Germinal center (tissue), 1 donor: ENCODE measurements at places on chromosomes 1 and 21.

DNA sequence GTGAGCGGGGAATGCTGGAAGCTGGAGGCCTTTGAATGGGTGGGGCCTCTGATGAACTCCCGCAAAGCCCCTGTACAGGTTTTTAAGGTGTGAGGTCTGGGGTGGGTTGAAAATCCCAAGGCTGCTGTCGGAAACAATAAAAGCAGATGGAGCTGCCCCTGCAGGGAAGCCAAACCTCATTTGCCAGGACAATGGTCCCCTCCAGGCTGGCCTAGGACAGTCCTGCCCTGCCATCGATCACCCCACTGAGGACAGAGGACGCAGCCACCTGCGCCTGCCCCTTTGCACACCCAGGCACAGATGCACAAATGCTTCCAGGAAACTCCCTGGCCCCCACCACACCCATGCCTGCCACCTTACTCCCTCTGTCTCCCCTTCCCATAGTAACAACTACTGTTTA is 4.4 kb downstream of the DRAXIN start:
- no peak for DNase-seq

- no peak for DNase-seq
These were observed 41.2 kb upstream of the CR1L start for GRCh38 chr1:207603777-207604176.

DNA sequence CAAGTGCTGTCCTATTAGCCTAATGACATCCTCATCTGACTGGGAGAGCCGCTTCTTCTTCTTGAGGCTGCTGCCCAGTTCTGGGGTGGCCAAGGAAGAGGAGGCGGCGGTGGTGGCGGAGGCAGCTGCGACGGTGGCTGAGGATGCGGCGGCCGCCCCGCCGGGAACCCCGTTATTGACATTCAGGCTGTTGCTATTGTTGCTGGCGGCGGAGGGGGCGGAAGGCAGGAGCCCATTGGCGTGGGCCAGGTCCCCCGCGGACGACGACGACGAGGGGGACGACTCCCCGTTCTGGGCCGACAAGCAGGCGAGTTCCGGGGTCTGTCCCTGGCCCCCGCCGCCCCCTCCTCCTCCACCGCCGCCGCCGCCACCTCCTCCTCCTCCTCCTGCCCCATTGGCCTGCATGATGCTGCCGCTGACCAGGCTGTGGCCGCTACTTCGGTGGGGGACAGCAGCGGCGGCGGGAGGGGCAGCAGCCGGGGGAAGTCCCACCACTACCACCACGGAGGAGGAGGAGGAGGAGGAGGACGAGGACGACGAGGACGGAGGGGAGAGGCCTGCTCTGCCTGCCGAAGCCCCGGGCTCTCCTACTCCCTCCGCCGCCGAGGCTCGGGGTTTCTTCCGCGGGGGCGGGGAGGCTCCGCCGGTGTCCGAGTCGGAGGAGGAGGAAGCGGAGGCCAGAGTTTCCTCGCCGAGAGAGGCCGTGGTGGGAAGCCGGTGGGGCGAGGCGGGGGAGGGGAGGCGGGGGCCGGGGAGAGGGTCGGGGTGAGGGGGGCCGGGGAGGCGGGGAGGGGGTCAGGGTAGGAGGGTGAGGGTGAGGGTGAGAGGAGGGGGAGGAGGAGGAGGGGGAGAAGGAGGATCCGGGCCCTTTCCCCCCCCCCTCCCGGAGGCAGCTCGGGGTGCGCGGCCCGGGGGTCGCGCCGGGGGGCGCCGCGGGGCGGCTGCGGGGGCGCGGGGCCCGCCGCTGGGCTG is 610 bp downstream of the WDR26 start:
- DNase-seq: peak; percentile 44

GRCh38 chr1:27618341-27619082 is 14.6 kb upstream of the AHDC1 start:
- no peak for DNase-seq

DNA sequence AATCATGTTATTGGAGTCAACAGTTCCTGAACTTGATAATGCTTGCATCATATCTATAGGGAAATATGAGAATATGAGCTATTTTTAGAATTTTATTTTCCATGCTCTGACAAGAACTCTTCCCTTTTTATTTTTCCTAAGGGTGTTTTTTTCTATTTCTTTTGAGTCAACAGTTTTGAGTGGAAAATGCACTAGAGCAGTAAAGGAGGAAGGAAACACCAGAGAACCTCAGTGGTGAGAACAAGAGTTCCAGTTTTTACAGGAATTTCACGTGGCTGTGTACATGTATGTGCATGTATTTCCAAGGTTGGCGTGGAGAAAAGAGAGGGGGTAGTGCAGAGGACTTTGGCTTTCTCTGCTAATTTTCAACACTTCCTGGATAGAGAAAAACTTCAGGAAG is 63.6 kb upstream of the TNFSF18 start:
- no peak for DNase-seq

GRCh38 chr1:108639899-108640560 is 20.9 kb downstream of the HENMT1 start:
- DNase-seq: no peak

DNA sequence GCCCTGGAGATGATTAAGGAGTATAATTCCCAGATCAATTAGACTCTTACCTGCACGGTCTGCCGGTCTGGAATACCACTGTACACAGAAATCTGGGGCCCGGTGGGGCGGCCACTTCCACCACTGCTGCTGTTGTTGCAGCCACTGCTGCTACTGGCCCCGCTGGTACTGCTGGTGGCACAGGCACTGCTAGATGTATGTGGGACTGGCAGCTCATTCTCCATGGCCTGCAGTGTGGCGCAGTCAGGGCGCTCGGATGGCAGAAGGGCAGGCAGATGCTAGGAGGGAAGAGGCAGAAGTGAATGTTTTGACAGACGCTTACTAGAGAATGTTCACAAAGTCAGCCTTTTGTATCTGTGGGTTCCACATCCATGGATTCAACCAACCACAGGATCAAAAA is 54.4 kb upstream of the A3GALT2 start:
- no peak for DNase-seq

GRCh38 chr1:86110451-86111129 is 46.0 kb downstream of the COL24A1 start:
- no peak for DNase-seq

- no peak for DNase-seq
These were observed 70.1 kb downstream of the PCBP3 start for GRCh38 chr21:45713613-45714012.

DNA sequence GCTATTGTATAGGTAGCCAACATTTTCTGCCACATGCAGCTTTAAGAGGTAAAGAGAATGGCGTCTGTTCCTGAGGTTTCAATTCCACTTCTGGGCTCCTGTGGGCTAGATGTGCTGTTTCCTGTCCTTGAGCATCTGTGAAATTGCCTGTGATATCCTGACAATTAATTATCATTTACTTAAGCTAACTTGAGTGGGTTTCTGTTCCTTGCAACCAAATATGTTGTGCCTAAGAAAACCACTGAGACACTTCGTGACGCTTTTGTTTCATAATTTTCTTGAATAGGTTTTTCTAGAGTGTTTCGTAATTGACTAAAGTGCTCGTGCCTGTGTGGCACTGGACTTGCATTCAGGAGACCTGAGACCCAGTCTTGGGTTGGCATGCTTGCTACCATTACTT is 127.3 kb upstream of the POU3F1 start:
- DNase-seq: peak; percentile 39

DNA sequence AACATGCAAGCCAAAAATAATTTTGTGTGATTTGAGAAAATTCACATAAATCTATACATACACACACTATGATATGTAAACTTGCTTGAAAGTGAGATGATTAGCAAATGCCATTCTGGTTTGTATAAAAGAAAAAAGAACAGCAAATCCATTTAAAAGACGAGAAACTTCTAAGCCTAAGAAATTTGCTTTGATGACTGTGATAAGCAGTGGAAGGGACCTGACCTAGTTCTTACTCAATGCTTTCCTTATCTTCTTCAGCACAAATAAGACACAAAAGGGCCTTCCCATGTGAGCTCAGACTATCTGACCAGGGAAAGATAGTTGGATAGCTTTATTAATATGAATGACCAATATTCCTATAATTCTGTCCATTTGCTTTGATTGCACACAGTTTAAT is 25.3 kb upstream of the NMNAT2 start:
- no peak for DNase-seq

GRCh38 chr1:85330214-85330631 is 53.8 kb upstream of the BCL10 start:
- DNase-seq: no peak

DNA sequence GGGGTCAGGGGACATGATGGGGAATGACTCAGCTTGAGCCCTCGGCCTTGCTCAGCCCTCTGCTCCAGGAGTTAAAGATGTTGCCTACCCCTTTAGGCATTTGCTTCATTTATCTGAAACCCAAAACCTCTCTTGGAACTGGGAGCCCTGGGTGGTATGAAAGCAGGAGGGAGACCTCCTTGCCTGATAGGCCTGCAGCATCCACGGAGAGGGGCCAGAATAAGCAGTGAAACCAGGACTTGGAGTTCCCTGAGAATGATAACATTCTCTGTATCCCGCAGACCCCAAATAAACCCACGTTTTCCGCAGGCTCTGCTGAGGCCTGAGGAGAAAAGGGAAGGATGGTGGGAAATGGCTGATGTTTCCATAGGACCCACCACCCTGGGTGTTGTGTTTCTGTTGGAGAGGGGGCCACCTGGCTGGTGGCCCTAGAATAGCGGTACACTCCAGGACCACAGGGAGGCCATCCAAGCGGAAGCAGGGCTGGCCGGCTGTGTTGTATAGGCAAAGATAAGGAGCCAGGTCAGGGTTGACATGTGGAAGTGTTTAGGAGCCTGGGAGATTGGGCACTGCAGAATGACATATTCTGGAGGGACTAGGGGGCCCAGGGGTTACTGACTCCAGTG is 77.4 kb downstream of the FOXD2 start:
- DNase-seq: no peak

DNA sequence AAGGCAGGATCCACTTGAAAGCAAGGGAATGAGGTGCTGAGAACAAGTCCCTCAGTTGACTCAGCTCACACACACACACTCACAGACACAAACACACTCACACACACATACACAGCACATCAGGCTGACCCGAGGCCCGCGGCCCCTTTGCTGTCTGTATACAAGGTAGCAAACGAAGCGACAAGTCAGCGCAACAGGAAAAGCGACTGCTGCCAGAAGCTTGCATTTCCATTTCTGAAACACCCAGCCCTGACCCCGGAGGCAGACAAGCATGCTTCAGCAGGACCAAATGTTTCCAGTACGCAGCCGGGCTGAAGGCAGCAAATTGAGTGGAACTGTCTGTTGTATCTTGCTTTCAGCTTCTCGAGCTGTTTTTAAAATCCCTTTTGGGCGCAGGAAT is 501.6 kb downstream of the NPHP4 start:
- DNase-seq: no peak

- no peak for DNase-seq
These were observed 20.9 kb downstream of the CA6 start for GRCh38 chr1:8966606-8967005.

DNA sequence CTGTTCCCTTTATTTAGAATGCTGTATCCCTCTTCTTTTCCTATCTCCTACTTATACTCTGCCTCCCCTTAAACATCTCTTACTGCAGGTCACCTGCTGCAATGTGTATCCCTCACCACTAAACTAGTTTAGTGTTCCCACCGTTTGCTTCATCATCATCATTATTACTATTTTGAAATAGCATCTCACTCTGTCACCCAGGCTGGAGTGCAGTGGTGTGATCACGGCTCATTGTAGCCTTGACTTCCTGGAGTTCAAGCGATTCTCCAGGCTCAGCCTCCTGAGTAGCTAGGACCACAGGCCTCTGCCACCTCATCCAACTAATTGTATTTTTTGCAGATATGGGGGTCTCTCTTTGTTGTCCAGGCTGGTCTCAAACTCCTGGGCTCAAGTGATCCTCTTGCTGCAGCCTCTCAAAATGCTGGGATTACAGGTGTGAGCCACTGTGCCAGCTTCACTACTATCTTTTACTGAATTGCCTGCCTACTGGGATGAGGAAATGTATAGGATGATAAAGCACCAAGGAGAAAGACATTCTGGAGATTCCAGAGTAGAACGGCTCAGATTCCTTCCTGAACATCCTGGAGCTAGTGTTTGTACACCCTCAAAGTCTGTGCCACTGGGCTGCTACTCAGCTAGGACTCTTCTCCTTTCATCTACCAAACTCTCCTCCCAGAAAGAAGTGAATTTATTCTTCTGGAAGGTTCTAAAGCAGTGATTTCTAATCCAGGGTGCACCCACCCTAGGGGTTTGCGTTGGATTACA is 8.6 kb upstream of the IFNAR1 start:
- DNase-seq: no peak

- no peak for DNase-seq
These were observed 71.2 kb downstream of the DPYD start for GRCh38 chr1:97849345-97850340.

DNA sequence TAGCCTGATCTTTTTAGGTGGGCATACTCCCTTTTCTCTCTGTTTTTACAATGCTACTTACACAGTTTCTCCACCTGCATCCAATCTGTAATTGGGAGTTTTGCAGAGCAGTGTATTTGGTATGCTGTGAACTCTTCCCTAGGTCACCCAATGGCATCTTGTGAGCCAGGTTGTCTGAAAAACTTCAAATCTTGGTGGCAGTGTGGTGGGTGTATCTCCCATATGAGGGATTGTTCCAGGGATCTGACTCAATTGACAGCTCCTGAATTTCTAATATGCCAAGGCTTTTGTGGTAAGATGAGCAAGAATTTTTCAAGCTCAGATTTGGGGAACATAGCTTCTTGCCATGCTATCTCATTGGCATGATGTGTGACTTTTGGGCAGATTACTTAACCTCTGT is 47.2 kb upstream of the MACF1 start:
- DNase-seq: no peak

- no peak for DNase-seq
These were observed 88.5 kb upstream of the GPR88 start for GRCh38 chr1:100449477-100449876.

DNA sequence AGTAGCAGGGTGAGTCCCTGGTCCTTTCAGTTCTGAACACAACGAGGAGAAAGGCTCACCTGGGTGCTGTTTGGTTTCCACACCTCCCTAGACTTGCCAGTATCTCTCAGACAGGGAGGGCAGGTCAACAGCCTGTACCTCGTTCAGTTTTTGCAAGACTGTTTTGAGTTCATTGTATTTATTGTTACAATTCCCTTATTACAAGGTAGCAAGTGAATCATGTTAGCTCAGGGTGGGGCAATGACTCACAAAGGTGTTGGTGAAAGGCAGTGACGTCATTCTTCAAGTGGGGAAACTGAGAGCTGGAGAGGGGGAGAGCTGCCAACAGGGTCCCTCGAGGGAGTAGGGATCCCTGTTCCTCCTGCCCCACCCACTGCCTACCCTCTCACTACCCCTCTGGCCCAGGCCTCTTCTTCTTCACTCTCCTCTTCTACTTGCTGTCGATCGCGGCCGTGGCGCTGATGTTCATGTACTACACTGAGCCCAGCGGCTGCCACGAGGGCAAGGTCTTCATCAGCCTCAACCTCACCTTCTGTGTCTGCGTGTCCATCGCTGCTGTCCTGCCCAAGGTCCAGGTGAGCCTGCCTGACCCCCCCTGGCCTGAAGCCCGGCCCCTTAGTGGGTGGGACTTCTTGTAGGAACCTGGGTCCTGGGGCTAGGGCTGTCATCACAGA is 13.4 kb downstream of the SERINC2 start:
- no peak for DNase-seq

DNA sequence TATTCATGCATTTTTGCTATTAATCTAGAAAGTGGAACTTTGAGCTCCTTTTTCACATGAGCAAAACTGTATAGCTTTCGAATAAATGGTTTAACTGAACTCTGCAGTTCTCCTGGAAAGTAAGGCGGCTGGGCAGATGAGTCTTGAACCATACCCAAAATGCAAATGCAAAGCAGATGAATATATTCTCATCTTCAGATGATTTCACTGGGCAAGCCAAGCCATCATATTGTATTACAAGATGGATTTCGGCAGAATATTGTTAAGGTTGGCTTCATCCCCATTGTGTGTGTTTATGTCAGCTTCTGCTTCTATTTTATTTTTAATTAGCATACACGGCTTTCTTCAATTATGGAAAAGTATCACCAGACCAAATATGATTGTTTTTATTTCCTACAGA is 209.6 kb downstream of the GREM2 start:
- no peak for DNase-seq
